Bone marrow (tissue), 2 donors: ENCODE measurements at places on chromosomes 12 and 14.

GRCh38 chr12:124385219-124385969, 90.5 kb downstream of the RFLNA start:
- DNase-seq: no peak

DNA sequence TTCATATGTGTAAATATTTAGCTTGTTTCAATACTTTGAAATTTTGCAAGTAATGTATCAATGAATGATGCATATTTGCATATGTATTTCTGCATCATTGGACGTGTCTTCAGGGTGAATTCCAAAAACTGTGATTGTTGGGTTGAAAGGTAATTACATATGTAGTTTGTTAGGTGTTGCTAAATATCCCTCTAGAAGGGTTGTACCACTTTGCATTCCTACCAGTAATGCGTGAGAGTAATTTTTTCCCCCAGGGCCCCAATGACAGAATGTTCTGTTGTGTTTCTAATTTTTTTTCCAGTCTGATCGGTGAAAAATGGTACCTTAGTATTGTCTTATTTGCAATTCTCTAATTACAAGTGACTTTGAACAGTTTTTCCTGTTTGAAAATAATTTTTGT, 408.9 kb downstream of the NAV3 start:
- DNase-seq: no peak

DNA sequence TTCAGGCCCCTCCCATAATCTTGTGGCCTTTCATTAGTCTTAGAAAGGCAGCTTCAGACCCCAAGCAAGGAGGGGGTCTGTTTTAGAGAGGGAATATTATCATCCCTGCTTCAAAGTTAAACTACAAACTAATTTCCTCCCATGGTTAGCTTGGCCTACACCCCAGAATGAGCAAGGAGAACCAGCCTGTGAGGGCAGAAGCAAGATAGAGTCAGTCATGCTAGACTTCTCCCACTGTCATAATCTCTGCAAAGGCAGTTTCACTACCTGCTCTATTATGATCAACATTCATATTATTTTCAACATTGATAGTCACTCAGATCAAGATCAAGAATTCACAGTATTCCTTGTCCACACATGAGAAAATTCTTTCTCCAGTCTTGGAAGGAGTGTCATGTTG, 105.1 kb downstream of the GXYLT1 start:
- no peak for DNase-seq

DNA sequence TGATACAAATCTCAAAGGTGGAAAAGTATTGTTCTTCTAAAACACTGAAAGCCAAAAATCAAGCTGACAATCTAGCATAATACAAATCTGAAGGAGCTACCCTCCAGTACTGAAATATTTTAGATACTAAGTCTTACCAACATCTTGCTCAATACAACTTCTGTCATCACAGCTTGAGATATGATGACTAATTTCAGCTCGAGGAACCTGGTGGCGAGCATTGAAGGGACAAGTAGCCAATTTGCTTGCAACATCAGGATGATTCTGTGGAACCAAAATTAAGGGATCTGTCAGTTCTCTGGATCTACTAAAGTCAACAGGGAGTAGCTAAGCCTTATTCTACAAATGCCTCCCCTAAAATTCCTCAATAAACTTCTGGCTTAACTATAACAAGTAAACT, 10.4 kb downstream of the GTSF1 start:
- DNase-seq: no peak

DNA sequence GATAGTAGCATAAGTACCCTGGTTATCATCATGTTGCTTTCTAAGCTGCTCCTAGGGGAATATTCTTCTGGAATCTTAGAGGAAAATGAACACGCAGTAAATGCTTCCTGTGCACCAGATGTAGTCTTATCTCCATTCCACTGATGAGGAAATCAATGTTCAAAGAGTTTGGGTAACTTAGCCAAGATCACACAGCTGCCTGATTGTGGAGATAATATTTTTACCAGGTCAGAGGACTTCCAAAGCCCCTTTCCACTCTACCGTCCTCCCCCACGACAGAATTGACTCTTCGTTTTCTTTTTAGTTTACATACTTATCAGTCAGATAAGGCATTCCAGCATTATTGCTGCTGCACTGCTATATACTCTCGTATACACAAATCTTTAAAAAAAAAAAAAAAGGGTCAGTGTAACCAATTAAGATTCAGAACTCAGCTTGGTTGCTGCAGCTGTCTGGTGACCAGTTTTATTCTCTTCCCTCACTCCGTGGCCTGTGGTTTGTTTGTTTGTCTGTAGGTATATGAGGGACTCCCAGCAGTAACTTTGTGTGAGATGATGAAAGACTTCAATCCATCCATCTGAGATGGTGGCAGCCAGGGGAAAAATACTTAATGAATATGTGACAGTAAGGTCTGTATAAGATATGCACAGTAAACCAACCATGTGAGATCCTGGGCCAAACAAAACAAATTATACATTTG, 110.5 kb downstream of the TGFB3 start:
- no peak for DNase-seq
